ENCODE measurements at places on chromosomes 4 and X. TPM values are rescaled to one million over a fixed set of nuclear protein-coding genes. Genes with fewer than 3 reads are reported as not detected.

CLIC2 gene
- total RNA-seq: 4.3 TPM

DNA sequence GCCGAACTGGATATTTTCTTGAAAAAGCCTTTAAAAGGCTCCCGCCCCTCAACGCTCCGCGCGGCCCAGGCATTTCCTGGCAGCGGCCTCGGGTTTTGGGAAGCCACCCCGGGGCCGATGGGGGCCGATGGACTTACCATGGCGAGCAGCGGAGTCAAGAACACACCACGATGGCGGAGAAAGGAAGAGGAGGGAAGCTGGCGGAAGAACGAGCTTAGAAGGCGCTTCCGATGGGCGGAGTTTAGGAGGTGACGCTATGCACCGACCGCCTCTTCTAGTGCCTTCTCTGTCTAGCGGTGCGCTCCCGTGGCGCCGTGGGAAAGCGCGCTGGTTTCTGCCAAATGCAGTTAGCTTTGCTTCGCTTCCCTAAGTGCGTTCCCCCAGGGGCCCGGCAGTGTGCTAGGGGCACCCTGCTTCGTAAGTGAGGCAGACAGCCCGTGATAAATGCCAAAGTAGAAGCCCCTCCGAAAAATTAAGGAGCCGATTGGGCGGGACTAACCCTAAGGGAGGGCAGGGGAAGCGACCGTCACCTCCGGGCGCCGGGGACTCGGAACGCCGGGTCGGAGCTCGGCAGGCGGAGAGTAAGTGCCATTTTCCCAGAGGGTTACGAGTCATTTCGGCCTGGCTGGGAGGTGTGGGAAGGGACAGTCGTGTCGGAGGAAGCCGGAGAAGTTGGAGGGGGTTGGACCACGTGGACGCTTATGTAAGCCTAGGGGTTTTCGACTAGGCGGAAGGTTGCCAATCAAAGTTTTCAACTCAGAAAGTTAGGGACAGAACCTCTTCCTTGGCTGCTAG lies at the start of gene RPL39:
Gene RPL39, minus strand, starts transcription at position 194 of the 795 bp plus-strand sequence. Its CDS starts 54 bp downstream, at position 140.
- DNase-seq: peak; percentile 75

- no peak for DNase-seq
Observed at GRCh38 chr4:6969826-6970800, 60.5 kb downstream of the TBC1D14 start.

DNA sequence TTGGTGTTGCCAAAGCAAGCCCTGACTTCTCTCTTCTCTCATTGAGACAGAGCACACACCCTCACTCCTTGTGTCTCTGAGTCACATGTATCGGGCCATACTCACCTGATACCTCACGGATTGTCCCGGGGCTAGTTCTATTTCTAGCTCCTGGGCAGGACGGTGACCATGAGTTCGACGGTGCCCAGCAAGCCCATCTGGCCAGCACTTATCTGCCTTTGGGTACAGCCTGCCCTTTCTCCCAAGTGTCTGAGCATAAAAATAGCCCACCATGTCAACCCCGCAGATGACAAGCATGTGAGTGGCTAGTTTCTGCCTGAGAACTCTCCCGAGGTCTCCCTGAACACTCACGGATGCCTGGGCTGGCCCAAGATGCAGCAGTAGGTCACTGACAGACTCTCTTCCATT lies 158.5 kb downstream of the DHRSX start:
- peak; percentile 82 for DNase-seq

GRCh38 chrX:97306771-97307470 lies 423.2 kb downstream of the RPA4 start:
- no peak for DNase-seq

- no peak for DNase-seq
Observed at GRCh38 chrX:80335062-80335830, 85.0 kb upstream of the TENT5D start.

- no peak for DNase-seq
Observed at GRCh38 chr4:113169368-113169767, 119.9 kb downstream of the ANK2 start.

DNA sequence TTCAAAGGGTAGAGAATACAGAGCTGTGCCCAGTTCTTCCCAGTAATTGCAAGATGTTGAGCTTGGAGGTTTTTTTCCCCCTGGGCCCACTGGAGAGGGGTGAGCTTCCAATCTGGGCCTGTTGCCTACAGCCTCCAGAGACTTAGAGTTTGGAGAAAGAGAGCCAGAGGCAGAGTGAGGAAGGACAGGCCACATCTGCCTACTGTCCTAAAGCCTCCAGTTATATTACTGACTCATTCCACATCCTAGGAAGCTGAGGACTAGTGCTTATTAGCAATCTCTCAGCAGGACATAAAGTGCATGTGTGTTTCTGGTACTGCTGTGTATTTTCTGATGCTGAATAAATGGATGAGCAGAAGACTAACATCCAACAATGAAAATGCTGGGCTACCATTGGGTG lies 181.0 kb upstream of the MAMLD1 start:
- DNase-seq: no peak

DNA sequence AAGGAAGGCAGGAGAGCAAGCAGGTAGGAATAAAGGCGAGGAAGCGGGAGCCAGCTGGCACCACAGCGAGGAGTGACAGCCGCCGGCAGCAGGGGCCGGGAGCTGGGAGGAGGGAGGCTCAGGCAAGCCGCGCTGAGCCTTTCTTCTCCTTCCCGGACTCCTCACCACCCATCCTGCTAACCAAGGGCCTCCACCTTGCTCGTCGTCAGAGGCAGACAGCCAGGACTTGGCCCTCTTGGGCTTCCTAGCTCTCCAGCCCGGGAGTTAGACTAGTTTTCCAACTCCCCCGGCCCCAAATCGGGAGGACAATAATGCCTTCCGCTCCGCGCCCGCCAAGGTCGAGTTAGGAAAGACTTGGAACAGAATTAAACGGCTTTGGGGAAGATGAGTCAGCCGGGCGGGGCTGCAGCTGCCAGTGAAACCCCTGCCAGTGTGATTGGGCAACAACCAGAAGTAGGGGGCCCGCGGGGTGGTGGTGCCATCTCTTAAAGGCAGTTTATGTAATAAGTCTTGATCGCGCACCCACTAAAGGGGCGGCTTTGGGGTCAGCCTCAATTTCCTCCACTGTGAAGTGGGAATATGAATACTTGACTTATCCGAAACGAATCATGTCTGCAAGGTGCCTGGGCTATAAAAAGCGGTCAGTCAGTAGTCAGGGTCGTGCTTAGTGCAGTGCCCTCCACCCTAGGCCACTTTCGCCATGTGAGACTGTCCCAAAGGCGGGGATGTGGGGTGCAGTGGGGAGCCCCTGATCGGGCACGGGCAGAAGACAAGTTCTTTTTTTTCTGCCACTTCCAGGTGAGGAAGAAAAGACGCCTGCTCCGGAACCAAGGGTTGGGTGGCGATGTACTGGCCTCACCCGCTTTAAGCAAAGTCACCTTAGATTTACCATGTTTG lies 6.7 kb upstream of the HSD17B10 start:
- DNase-seq: peak; percentile 56

- DNase-seq: no peak
Observed at GRCh38 chrX:123807835-123808416, 51.9 kb upstream of the XIAP start.
